ENCODE measurements at places on chromosomes 2 and 18. TPM values are rescaled to one million over a fixed set of nuclear protein-coding genes. Genes with fewer than 3 reads are reported as not detected.

The ARHGAP28 gene
- 5.4 TPM for total RNA-seq

The CFAP210 gene
- total RNA-seq = not detected

The KDSR gene
- 33.2 TPM for total RNA-seq

The C2orf81 gene
- 0.94 TPM for total RNA-seq

The WDR54 gene
- total RNA-seq = 1.2 TPM

The AGFG1 gene
- total RNA-seq = 68.1 TPM

The STEAP3 gene
- 13.2 TPM for total RNA-seq

The AFF3 gene
- 13.8 TPM for total RNA-seq

The ASXL2 gene
- total RNA-seq = 17.0 TPM

The CIB4 gene
- not detected for total RNA-seq

DNA sequence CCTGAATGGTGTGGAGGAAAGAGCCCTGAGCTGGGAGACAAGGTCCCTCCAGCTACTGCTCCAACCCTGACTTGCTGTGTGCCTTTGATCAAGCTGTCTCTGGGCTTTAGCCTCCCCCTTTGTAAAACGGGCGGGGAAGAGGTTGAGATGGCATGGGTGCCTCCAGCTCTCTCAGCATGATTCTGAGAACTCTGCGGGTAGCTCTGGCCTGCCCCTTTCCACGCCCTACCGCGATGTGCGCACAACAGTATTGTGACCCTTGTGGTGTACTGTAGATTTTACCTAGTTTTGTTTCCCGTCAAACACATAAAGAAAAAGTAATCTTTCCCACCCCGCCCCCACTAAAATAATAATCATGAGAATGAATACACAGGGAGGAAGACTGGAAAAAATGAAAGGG lies 5.3 kb downstream of the CD8A start:
- peaks cover 23% of the 10 kb centered on the region for H3K27me3 ChIP-seq
- no peak overlapping the region for H3K27ac ChIP-seq
- H3K4me1 ChIP-seq = no peaks in the 10 kb centered on the region
- H3K4me3 ChIP-seq = no peak overlapping the region

GRCh38 chr2:67919490-67919889 lies 143.3 kb downstream of the C1D start:
- no peak for DNase-seq
- no peak overlapping the region for H3K4me3 ChIP-seq
- H3K4me1 ChIP-seq = no peaks in the 10 kb centered on the region
- H3K27ac ChIP-seq = no peak overlapping the region
- no peaks in the 10 kb centered on the region for H3K36me3 ChIP-seq

DNA sequence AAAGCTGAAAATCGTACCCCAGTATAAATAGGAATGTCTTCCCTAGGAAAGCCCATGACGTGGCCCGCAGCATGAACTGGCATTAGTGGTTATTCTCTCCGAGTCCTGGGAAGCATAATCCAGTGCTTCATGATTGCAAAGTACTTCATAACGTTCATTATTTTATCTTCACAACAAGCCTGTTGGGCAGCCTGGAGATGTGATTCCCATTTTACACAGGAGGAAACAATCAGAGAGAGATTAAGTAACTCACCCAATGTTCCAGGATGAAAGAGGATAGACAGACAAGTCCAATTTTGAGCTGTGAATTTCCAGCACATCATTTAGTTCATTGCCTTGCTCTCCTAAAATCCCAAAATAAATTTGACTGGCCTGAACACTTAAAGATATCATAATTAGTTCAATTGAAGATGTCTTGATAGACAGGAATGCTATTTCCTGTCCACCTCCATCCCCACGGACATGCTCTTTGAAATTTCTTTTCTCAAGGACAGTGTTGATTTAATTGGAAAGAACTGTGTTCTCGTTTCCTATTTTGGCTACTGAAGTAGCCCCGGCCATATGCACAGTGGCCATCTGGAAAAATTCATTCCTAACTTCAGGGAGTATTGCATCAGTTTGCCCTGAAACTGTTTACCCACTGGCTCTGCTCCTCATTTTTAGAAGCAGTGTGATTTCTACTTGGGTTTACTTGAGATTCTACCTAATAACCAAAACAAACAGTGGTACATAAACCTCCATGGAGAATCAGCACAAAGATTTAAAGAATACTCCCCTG lies 93.9 kb downstream of the VWC2L start:
- no peak overlapping the region for H3K4me3 ChIP-seq
- H3K27ac ChIP-seq = no peak overlapping the region
- H3K27me3 ChIP-seq = no peaks in the 10 kb centered on the region
- H3K4me1 ChIP-seq = no peaks in the 10 kb centered on the region
- no peak for DNase-seq
- H3K36me3 ChIP-seq = no peaks in the 10 kb centered on the region

GRCh38 chr2:205197468-205198139 lies 484.7 kb upstream of the NRP2 start:
- no peak for DNase-seq
- no peak overlapping the region for H3K4me3 ChIP-seq
- H3K4me1 ChIP-seq = no peaks in the 10 kb centered on the region
- H3K27ac ChIP-seq = no peak overlapping the region
- H3K36me3 ChIP-seq = no peaks in the 10 kb centered on the region

DNA sequence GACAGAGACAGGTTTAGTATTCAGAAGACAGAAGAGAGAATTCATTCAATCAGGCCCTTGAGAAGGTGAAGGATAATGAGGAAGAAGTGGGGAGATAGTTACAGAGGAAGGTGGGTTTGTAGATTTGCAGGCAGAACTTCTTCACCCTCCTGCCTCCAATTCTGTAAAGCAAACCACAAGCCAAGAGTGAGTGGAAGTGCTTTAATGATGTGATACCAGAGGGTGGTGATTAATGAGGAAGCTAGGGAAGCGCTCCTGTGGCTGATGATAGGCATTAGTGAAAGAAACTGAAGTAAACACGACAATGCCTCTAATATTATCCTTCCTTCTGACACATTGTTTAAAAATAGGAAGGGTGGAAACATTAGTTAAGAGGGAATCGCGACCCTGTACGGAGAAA lies 78.2 kb downstream of the CAPN13 start:
- H3K4me3 ChIP-seq = no peak overlapping the region
- no peaks in the 10 kb centered on the region for H3K4me1 ChIP-seq
- no peak for DNase-seq
- H3K27me3 ChIP-seq = no peaks in the 10 kb centered on the region

GRCh38 chr18:68800075-68800474 lies 2.2 kb downstream of the CCDC102B start:
- no peaks in the 10 kb centered on the region for H3K4me1 ChIP-seq
- H3K4me3 ChIP-seq = peak overlapping the region; percentile 0
- DNase-seq = no peak
- no peaks in the 10 kb centered on the region for H3K36me3 ChIP-seq

DNA sequence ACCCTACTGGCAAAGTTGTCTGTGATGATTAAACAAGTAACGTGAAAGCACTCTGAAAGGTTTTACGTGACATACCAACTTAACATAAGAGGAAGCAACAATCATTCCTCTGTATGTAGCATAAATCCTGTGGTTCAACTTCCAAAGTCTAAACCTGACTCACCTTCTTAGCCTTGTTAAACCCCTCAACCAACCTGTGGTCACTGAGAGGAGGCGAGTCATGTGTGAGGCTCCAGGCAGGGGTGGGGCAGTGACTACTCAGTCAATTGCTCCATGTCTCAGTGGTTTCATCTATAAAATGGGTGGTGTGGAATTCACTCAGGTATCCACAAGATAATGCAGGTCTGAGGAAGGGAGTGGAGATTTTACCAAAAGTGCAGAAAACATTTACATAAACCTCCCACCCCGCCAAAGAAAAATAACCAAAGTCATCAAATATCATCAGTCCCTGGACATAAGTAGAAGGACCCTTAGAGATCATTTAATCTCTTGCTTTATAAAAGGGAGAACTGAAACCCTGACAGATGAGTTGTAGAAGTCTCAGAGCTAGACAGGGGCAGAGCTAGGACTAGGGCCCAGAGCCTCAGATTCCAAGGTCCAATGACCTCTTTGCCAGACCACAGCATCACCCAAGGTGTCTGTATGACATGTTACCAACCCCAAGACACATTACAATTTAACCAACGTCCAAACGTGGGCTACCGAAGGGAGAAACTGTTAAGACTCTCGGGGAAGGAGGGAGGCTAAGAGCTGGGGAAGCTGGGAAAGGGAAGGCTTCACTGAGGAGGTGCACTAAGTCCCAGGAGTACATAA lies 3.7 kb upstream of the PCBP1 start:
- peak; percentile 72 for DNase-seq
- H3K27ac ChIP-seq = peak overlapping the region; percentile 100
- H3K27me3 ChIP-seq = no peaks in the 10 kb centered on the region
- no peaks in the 10 kb centered on the region for H3K36me3 ChIP-seq
- peaks cover 4% of the 10 kb centered on the region for H3K4me1 ChIP-seq
- H3K4me3 ChIP-seq = no peak overlapping the region

- no peaks in the 10 kb centered on the region for H3K27me3 ChIP-seq
- peak overlapping the region; percentile 79 for H3K27ac ChIP-seq
- DNase-seq = peak; percentile 38
- no peaks in the 10 kb centered on the region for H3K36me3 ChIP-seq
- peaks cover 7% of the 10 kb centered on the region for H3K4me1 ChIP-seq
Observed at GRCh38 chr18:35030277-35030989, 10.8 kb upstream of the MAPRE2 start.

DNA sequence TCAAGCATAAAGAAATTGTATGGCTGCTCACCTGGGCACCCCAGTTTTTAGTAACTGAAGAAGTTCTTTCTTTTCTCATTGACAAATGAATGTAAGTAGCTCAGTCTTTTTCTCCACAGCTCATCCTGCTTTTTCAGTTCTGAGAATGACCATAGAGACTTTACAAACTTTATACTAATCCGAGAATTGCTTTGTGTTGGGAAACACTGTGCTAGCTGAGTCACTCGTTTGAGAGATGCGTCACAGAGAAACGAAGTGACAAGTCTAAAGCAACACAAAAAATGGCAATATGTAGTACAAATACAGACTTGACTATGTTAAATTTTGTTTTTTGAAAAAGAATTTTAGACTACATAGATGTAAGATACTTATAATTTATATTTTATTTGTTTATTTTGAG lies 9.0 kb downstream of the LRRTM4 start:
- H3K4me1 ChIP-seq = no peaks in the 10 kb centered on the region
- no peaks in the 10 kb centered on the region for H3K27me3 ChIP-seq

- no peak for DNase-seq
- no peaks in the 10 kb centered on the region for H3K27me3 ChIP-seq
- no peaks in the 10 kb centered on the region for H3K4me1 ChIP-seq
- H3K27ac ChIP-seq = no peak overlapping the region
Observed at GRCh38 chr2:170576296-170576695, 138.8 kb upstream of the SP5 start.

DNA sequence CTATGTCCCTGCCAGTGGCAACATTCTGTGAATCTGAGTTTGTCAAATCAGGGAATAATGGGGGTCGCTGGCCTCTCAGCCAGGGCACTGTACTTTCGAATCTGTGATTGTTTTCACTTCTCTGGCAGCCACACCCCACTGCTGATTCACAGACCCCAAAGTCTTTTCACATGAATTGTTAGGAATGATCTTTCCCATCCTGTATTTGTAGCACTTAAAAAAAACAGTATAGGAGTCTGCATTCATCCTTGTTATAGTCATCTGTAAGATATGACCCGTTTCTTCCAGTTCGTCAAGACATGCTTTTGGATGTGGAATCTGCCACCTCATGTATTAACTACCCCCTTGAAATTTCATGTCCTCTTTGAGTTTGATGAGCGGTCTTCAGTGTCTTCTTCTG lies 928 bp downstream of the NAGK start:
- H3K27me3 ChIP-seq = no peaks in the 10 kb centered on the region
- peak overlapping the region; percentile 92 for H3K27ac ChIP-seq
- H3K4me1 ChIP-seq = no peaks in the 10 kb centered on the region
- H3K36me3 ChIP-seq = peaks cover 2% of the 10 kb centered on the region
- no peak for DNase-seq

DNA sequence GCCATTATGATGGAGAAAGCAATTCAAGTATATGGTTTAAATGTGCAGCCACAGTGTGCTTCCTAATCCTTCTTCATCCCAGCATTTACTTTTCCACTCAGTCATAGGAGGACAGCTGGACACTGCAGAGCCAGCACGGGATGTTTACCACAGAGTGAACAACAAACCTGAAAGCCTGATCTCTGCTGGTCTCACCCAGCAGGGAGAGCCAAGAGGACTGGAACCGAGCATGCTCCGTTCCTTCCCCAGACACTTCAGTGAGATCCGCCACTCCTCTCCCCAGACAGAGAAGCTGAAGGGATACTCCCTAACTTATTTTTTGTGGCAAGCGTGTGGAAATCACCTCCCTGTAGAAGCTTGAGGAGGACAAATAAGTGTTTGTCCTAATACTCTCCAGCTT lies 23.2 kb upstream of the GORASP2 start:
- H3K4me3 ChIP-seq = no peak overlapping the region
- no peaks in the 10 kb centered on the region for H3K4me1 ChIP-seq
- H3K27me3 ChIP-seq = no peaks in the 10 kb centered on the region
- no peaks in the 10 kb centered on the region for H3K36me3 ChIP-seq
- H3K27ac ChIP-seq = no peak overlapping the region
- no peak for DNase-seq

- no peak overlapping the region for H3K27ac ChIP-seq
- H3K36me3 ChIP-seq = no peaks in the 10 kb centered on the region
- H3K27me3 ChIP-seq = no peaks in the 10 kb centered on the region
- no peak overlapping the region for H3K4me3 ChIP-seq
- no peaks in the 10 kb centered on the region for H3K4me1 ChIP-seq
Observed at GRCh38 chr2:95043300-95044093, 18.0 kb downstream of the MAL start.

DNA sequence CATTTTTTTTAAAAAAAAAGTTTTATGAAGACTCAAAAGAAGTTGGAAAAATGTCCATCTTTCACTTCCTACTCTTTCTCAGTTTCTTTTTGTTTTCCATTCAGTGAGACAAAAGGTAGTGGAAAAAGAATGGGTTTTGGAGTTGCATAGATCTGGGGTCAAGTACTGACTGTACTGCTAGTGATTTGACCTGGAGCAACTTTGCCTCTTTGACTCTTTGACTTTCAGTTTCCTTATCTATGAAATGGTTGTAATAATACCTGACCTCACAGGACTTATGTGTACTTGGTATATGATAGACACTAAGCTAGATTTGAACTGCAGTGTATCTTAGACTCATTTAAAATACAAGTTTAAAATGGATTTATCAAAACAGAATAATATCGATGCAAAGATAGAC lies 3.5 kb upstream of the KCNE4 start:
- no peak overlapping the region for H3K4me3 ChIP-seq
- no peaks in the 10 kb centered on the region for H3K36me3 ChIP-seq
- H3K27ac ChIP-seq = no peak overlapping the region
- no peak for DNase-seq
- no peaks in the 10 kb centered on the region for H3K4me1 ChIP-seq

- H3K4me1 ChIP-seq = no peaks in the 10 kb centered on the region
- no peaks in the 10 kb centered on the region for H3K36me3 ChIP-seq
- H3K27me3 ChIP-seq = no peaks in the 10 kb centered on the region
- H3K27ac ChIP-seq = no peak overlapping the region
- DNase-seq = no peak
Observed at GRCh38 chr18:8290435-8290834, 318.8 kb upstream of the RAB12 start.

All from Peyer's patch (tissue), 4 donors.